ENCODE measurements at places on chromosomes 13 and 19.

DNA sequence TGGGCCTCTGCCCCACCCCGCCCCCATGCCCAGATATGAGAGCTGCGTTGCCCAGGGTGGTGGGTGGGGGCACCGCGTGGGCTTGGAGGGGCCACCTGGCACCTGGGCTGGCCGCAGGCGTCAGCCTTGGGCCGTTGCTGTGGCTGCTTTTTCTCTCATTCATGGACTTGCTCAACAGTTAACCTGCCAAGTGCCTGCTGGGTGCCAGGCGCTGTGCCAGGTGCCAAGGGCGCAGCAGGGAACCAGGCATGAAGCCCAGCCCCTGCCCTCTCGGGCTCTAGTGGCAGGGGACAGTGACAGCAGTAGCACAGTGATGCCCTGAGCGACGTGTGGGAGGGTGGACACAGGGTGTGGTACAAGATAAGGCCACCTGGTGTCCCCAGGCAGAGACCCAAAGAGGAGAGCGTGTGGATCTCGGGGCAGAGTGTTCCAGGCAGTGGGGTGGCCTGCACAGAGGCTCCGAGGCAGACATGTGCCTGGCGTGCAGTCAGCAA lies 28.1 kb downstream of the DHX34 start:
- H3K27ac ChIP-seq = no peak overlapping the region
- H3K27me3 ChIP-seq = no peaks in the 10 kb centered on the region
- peaks cover 6% of the 10 kb centered on the region for H3K4me1 ChIP-seq
- no peak overlapping the region for H3K4me3 ChIP-seq
- peaks cover 8% of the 10 kb centered on the region for H3K36me3 ChIP-seq

DNA sequence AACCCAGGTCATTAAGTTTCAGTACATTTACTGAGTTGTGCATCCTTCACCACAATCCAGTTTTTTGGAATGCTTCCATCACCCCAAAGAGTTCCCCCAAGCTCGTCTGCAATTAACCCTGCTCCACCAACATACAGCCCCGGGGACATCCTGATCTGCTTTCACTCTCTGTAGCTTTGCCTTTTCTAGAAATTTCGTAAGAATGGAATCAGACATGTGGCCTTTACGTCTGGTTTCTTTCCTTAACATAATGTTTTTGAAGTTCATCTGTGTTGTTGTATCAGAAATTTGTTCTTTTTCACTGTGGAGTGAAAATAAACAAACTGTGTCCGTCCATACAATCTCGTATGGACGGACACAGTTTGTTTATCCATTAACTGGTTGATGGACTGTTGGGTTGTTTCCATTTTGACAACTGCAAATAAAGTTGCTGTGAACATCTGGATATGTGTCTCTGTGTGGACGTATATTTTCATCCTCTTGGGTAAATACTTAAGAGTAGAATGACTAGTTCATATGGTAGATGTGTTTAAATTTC lies 2.9 kb downstream of the KLHL26 start:
- H3K36me3 ChIP-seq = no peaks in the 10 kb centered on the region
- peaks cover 31% of the 10 kb centered on the region for H3K4me1 ChIP-seq
- no peak for DNase-seq

GRCh38 chr13:113929628-113930615 lies 44.0 kb downstream of the C13orf46 start:
- peaks cover 3% of the 10 kb centered on the region for H3K36me3 ChIP-seq
- DNase-seq = no peak
- H3K27ac ChIP-seq = no peak overlapping the region

- no peak overlapping the region for H3K4me3 ChIP-seq
- H3K36me3 ChIP-seq = peaks cover 2% of the 10 kb centered on the region
- peaks cover 25% of the 10 kb centered on the region for H3K27me3 ChIP-seq
- H3K4me1 ChIP-seq = peaks cover 6% of the 10 kb centered on the region
- no peak overlapping the region for H3K27ac ChIP-seq
Measured at GRCh38 chr13:112940236-112940635, 28.8 kb upstream of the MCF2L start.

DNA sequence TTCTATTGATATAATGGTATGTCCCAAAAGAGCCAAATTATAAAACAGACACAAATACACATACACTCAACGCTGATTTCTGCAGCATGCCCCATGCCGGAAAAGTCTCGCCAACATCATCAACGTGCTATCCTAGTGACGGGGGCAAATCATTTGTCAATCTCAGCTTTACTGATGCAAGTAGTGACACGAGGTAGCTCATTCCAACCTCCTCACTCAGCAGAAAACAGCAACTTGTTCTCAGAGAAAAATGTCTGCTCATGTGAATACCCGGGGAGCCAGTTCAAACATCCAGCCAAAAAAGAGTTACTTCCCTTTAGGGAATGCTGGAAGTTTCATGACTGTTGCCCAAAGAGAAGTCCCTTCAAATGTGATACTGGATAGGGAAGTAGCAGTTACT lies 46.3 kb downstream of the SOX21 start:
- H3K4me3 ChIP-seq = no peak overlapping the region
- peaks cover 62% of the 10 kb centered on the region for H3K27me3 ChIP-seq
- H3K36me3 ChIP-seq = peaks cover 3% of the 10 kb centered on the region
- H3K4me1 ChIP-seq = peaks cover 4% of the 10 kb centered on the region
- H3K27ac ChIP-seq = no peak overlapping the region

- no peak overlapping the region for H3K27ac ChIP-seq
- peaks cover 21% of the 10 kb centered on the region for H3K4me1 ChIP-seq
- H3K36me3 ChIP-seq = peaks cover 3% of the 10 kb centered on the region
- H3K27me3 ChIP-seq = no peaks in the 10 kb centered on the region
- no peak overlapping the region for H3K4me3 ChIP-seq
Measured at GRCh38 chr19:8324186-8325050, 3.1 kb downstream of the RPS28 start.

- H3K27me3 ChIP-seq = peaks cover 18% of the 10 kb centered on the region
- no peak overlapping the region for H3K27ac ChIP-seq
- DNase-seq = no peak
- H3K4me3 ChIP-seq = no peak overlapping the region
Measured at GRCh38 chr19:30549151-30549550, 177.0 kb downstream of the ZNF536 start.

DNA sequence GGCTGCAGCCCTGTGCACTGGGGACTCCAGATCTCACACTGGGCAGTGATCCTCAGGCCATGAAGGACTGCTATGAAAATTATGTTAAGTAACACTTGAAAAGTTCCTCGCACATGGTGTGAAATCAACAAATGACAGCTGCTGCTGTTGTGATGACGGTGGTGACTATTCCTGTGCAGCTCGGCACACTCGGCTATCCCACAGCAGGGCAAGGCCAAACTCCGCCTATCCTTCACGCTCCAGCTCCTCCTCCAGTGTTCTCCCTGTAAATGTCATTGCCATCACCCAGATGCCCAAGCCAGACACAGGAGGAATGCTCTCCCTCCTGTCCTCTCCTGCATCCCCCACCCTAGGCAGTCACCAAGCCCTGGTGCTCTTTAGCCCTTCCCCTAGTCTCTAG lies 31.3 kb downstream of the GRIK5 start:
- H3K36me3 ChIP-seq = no peaks in the 10 kb centered on the region
- peaks cover 12% of the 10 kb centered on the region for H3K4me1 ChIP-seq

GRCh38 chr13:112066624-112067004 lies 335 bp upstream of the SOX1 start:
- peaks cover 3% of the 10 kb centered on the region for H3K4me1 ChIP-seq
- DNase-seq = peak; percentile 25
- peaks cover 3% of the 10 kb centered on the region for H3K36me3 ChIP-seq
- H3K27me3 ChIP-seq = peaks cover 67% of the 10 kb centered on the region
- peak overlapping the region; percentile 43 for H3K27ac ChIP-seq
- H3K4me3 ChIP-seq = peak overlapping the region; percentile 66

GRCh38 chr13:49256841-49257240 lies 9.1 kb downstream of the CDADC1 start:
- DNase-seq = no peak
- peak overlapping the region; percentile 95 for H3K27ac ChIP-seq
- peak overlapping the region; percentile 83 for H3K4me3 ChIP-seq
- H3K36me3 ChIP-seq = peaks cover 20% of the 10 kb centered on the region
- no peaks in the 10 kb centered on the region for H3K27me3 ChIP-seq

DNA sequence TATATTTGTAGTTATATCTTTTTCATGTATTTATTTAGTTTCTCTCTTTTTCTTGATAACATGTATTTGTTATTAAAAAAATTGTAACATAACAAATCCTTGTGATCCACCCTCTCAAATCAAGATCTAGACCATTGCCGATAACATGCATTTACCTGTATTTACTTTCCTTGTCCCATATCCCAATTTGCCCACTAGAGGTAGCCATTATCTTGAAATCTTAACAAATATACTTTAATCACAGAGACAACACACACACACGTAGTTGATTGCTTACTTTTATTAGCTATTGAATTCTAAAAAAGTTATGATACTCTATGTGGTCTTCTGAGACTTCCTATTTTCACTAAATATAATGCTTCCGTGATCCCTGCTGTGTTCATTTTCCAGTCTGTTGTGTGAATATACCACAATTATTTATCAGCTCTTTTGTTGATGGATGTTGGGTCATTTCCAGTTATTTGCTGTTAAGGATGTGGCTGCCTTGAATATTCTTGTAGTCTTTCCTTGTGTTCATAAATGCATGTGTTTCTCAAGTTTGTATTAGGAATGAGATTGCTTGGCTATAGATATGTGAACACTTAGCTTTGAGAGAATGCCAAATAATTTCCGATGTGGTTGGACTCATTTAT lies 31.3 kb upstream of the ZMYM2 start:
- H3K4me3 ChIP-seq = no peak overlapping the region
- H3K4me1 ChIP-seq = peaks cover 3% of the 10 kb centered on the region
- H3K27ac ChIP-seq = no peak overlapping the region
- no peak for DNase-seq
- H3K27me3 ChIP-seq = no peaks in the 10 kb centered on the region
- H3K36me3 ChIP-seq = no peaks in the 10 kb centered on the region

GRCh38 chr19:19538061-19538784 lies at the start of gene CILP2:
Gene CILP2 (plus strand): TSS chr19:19538265. CDS start chr19:19538350, 85 bp downstream.
- peaks cover 33% of the 10 kb centered on the region for H3K4me1 ChIP-seq
- H3K27me3 ChIP-seq = peaks cover 6% of the 10 kb centered on the region
- H3K4me3 ChIP-seq = peak within 1 kb of the TSS; percentile 93
- peak; percentile 36 for DNase-seq
- H3K36me3 ChIP-seq = no peaks in the 10 kb centered on the region
- H3K27ac ChIP-seq = peak within 1 kb of the TSS; percentile 86

GRCh38 chr13:30807392-30807791 lies 72.0 kb downstream of the ALOX5AP start:
- DNase-seq = no peak
- H3K4me1 ChIP-seq = peaks cover 15% of the 10 kb centered on the region
- H3K36me3 ChIP-seq = no peaks in the 10 kb centered on the region
- H3K27me3 ChIP-seq = no peaks in the 10 kb centered on the region
- H3K4me3 ChIP-seq = no peak overlapping the region

- no peaks in the 10 kb centered on the region for H3K27me3 ChIP-seq
- no peak overlapping the region for H3K4me3 ChIP-seq
- H3K27ac ChIP-seq = no peak overlapping the region
- DNase-seq = no peak
- H3K4me1 ChIP-seq = peaks cover 5% of the 10 kb centered on the region
Measured at GRCh38 chr13:100546713-100547405, 41.7 kb downstream of the GGACT start.

DNA sequence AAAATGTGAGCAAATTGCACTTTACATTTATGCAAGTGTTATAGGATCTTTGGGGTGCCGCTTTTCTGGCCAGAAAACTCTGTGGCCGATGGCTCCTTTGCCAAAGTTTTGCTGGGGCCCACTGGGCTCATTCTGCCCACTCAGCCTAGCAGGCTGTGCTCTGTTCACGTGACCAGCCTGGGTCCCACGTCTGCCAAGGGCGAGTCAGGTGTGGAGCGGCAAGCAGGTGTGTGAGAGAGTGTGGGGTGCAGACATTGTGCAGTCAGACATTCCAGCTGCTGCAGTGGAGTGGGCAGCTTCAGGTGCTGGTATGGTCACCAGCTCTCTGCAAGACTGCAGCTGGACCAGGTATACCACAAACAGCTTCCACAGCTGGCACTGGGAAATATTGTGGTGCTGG lies 2305.7 kb downstream of the PCDH9 start:
- H3K4me1 ChIP-seq = no peaks in the 10 kb centered on the region
- no peak overlapping the region for H3K27ac ChIP-seq
- H3K4me3 ChIP-seq = no peak overlapping the region
- no peak for DNase-seq
- no peaks in the 10 kb centered on the region for H3K27me3 ChIP-seq
- H3K36me3 ChIP-seq = no peaks in the 10 kb centered on the region

GRCh38 chr13:32432856-32433255 lies 4.9 kb upstream of the N4BP2L1 start:
- H3K27ac ChIP-seq = no peak overlapping the region
- DNase-seq = no peak
- no peaks in the 10 kb centered on the region for H3K27me3 ChIP-seq
- H3K36me3 ChIP-seq = peaks cover 2% of the 10 kb centered on the region
- H3K4me1 ChIP-seq = peaks cover 12% of the 10 kb centered on the region

DNA sequence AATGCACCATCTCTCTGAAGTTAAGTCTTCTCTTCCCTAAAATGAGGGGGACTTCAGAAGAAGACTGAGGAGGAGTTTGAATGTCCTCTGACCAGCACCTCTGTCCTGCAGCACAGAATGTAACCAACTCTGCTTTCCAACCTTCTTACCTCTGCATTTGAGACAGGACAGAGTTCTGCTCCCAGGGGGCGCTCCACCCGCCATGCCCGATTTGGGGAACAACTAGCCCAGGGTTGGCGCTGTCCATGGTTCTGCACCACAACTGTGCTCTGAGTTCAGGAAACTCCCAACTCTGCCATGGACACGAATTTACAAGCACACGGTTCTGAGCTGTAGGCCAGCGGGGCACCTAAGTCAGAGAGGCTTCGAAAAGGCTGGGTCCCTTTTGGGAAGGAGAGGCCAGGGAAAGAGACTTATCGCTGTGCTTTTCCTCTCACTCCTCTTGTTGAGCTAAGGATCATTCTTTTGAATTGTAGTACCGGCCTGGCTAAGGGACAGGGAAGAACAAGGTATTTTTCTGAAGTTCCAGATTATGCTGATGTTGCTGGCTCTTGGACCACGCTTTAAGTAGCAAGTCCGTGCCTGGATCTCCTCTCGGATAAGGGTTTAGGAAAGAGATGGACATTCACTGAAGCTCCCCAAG lies 22.2 kb downstream of the SIGLEC5 start:
- H3K4me3 ChIP-seq = no peak overlapping the region
- H3K27me3 ChIP-seq = peaks cover 10% of the 10 kb centered on the region
- H3K36me3 ChIP-seq = peaks cover 4% of the 10 kb centered on the region
- no peak overlapping the region for H3K27ac ChIP-seq
- DNase-seq = no peak

- H3K36me3 ChIP-seq = peaks cover 3% of the 10 kb centered on the region
- no peak overlapping the region for H3K4me3 ChIP-seq
- no peaks in the 10 kb centered on the region for H3K4me1 ChIP-seq
Measured at GRCh38 chr13:110397436-110398115, 90.5 kb downstream of the COL4A2 start.

GRCh38 chr13:99027661-99028425 lies 50.0 kb upstream of the DOCK9 start:
- no peak overlapping the region for H3K4me3 ChIP-seq
- DNase-seq = no peak
- no peaks in the 10 kb centered on the region for H3K36me3 ChIP-seq
- peaks cover 39% of the 10 kb centered on the region for H3K4me1 ChIP-seq
- no peaks in the 10 kb centered on the region for H3K27me3 ChIP-seq

- H3K36me3 ChIP-seq = peaks cover 2% of the 10 kb centered on the region
- no peaks in the 10 kb centered on the region for H3K4me1 ChIP-seq
- H3K27ac ChIP-seq = no peak overlapping the region
- H3K27me3 ChIP-seq = no peaks in the 10 kb centered on the region
- H3K4me3 ChIP-seq = no peak overlapping the region
- no peak for DNase-seq
Measured at GRCh38 chr13:63344711-63345110, 1929.1 kb upstream of the PCDH20 start.

- H3K27ac ChIP-seq = no peak overlapping the region
- peaks cover 21% of the 10 kb centered on the region for H3K4me1 ChIP-seq
Measured at GRCh38 chr13:21333186-21333585, 125.9 kb downstream of the ZDHHC20 start.

All from T-helper 17 cell (primary cell).